Lower lobe of right lung (tissue), 2 donors: ENCODE measurements at places on chromosomes 2 and 18. TPM values are rescaled to one million over a fixed set of nuclear protein-coding genes. Genes with fewer than 3 reads are reported as not detected.

TCF23 gene
- total RNA-seq, result 1.2 TPM

TUBB8B gene
- total RNA-seq, result 0.47 TPM

WDR33 gene
- total RNA-seq, result 55.4 TPM

FSHR gene
- total RNA-seq, result not detected

RGPD4 gene
- total RNA-seq, result not detected

FOXD4L1 gene
- 0.62 TPM for total RNA-seq

DNA sequence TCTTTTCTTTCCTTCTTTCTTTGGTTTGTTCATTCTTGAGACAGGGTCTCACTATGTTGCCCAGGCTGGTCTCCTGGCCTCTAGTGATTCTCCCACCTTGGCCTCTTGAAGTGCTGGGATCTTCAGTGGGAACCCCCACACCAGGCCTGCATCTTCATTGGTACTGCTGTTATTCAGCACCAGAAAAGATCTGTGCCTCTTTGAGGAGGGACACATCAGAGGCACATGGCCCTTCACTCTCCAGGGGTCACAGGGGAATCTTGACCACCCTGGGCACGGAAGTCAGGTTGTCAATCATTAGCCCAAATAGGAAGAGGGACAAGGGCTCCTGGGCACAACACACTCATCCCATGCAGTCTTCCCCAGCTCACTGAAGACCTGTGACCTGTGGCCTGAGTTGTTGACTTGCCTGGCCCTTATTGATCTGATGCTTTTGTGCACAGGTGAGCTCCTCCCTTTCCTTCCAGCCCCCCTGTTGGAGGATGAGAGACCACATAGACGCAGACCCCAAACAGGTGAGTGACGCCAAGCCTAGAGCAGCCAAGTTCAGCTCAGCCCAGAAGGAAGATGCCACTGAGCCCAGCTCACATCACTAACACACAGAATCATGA is 33.0 kb upstream of the ODC1 start:
- DNase-seq, result no peak
- no peak overlapping the region for H3K4me3 ChIP-seq
- no peaks in the 10 kb centered on the region for H3K36me3 ChIP-seq
- H3K27me3 ChIP-seq, result no peaks in the 10 kb centered on the region
- no peak overlapping the region for H3K27ac ChIP-seq

DNA sequence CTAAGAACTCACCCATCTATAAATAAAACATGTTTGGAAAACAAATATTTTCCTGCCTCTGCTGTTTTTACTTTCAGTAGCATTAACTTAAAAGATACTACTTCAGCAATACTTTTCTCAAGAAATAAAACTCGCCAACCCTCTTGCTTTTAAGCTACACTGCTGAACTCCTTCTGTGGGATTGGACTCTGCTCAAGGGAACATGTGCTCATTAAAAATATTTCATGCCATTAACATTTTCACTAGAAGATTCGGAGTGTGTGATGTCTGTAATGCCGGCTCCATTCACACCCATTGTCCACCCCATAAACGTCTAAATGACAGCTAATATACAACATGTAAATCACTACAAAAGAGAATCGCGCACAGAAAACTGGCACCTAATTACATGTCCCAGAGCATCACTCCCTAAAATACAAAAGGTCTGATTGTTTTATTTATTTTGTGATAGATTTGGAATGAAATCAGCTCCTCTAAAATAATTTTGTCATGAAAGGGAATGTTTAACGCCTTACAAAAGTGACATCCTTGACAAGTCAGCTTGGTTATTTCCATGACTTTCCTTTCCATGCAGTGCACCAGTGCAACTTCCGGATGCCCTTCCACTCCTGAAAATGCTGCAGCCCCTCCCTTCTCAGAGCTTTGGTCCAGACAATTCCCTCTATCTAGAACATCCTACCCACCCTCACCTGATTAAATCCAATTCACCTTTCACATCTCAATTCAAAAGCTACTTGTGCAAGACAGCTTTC is 73.1 kb downstream of the ANKRD44 start:
- peaks cover 55% of the 10 kb centered on the region for H3K4me1 ChIP-seq
- H3K4me3 ChIP-seq, result no peak overlapping the region
- H3K36me3 ChIP-seq, result no peaks in the 10 kb centered on the region
- no peaks in the 10 kb centered on the region for H3K27me3 ChIP-seq

DNA sequence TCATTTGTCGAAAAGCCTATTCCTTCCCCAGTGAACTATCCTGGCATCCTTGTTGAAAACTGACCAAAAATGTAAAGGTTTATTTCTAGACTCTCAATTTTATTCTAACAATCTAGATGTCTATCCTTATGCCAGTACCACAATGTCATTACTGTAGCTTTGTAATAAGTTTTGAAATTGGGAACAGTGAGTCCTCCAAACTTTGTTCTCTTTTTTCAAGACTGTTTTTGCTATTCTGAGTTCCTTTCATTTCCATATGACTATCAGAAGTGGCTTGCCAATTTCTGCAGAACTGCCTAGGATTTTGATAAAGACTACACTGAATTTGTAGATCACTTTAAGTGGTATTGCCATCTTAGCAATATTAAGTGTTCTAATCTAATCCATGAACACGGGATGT is 9.7 kb downstream of the STARD7 start:
- DNase-seq, result no peak
- H3K36me3 ChIP-seq, result peaks cover 15% of the 10 kb centered on the region
- no peak overlapping the region for H3K4me3 ChIP-seq

- H3K4me1 ChIP-seq, result no peaks in the 10 kb centered on the region
- no peak for DNase-seq
- H3K27me3 ChIP-seq, result no peaks in the 10 kb centered on the region
- no peak overlapping the region for H3K27ac ChIP-seq
- H3K4me3 ChIP-seq, result no peak overlapping the region
Measured at GRCh38 chr2:240526521-240526920, 31.3 kb downstream of the ANKMY1 start.

DNA sequence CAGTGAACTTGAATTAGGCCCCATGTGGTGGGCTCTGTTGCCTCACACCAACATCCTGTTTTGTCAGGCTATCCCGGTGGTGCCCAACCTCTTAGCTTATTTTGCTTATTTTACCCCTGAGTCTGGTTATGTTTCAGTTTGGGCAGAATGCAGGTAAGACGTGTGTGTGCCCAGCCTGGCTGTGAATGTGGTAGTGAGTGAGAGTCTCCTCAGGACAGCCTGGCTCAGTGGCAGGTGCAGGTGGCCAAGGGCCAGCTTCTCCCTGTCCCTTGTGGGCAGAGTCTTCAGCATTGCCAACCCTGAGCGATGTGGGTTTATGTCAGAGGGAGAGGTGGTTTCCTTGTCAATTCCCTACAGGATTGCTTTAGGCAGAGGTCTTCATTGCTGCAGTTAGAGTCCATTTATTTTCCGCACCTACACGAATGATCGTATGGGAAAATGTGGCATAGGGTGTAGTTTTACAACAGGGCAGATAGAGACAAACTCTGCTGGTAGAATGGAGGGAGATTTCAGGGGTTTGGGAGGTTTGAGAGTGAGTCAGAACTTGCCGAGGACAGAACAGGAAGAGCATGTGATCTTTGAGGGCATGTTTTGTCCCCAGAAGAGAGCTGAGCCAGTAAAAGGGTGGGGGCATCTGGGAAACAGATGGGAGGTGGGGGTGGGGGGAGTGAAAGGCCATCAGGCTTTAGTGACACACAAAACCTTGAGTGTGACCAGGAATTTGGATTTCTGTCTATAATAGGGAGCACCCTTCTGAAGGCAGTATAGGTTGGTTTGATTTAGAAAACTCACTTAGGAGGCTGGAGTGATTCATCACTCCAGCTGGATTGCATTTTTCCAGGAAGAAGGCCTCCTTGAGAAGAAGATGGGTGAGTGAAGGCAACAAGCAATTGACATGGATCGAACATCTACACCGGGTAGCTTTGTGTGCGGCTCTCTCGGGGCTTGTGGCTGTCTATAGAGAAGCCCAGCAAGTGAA is 156.2 kb upstream of the CELF4 start:
- H3K4me1 ChIP-seq, result no peaks in the 10 kb centered on the region
- DNase-seq, result no peak
- H3K27ac ChIP-seq, result no peak overlapping the region
- no peaks in the 10 kb centered on the region for H3K36me3 ChIP-seq
- no peaks in the 10 kb centered on the region for H3K27me3 ChIP-seq

GRCh38 chr2:119240311-119241204 is 16.9 kb downstream of the STEAP3 start:
- no peak overlapping the region for H3K4me3 ChIP-seq
- peak; percentile 73 for DNase-seq
- H3K4me1 ChIP-seq, result peaks cover 8% of the 10 kb centered on the region
- peak overlapping the region; percentile 41 for H3K27ac ChIP-seq
- no peaks in the 10 kb centered on the region for H3K27me3 ChIP-seq
- no peaks in the 10 kb centered on the region for H3K36me3 ChIP-seq

DNA sequence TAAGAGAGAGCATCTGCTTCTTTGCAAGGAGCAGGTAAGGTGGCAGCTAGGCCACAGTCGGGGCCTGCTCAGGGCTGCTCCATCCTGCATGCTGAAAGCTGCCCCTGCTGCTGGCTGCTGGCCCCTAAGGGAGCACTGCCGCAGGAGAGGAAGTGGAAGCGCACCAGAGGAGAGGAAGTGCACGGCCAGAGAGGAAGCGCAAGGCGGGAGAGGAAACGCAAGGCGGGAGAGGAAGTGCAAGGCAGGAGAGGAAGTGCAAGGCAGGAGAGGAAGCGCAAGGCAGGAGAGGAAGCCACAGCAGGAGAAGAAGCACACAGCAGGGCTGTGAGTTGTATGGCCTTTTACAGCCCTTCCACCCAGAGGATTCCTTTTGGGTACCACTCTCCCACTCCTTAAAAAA is 539.0 kb upstream of the TNP1 start:
- H3K36me3 ChIP-seq, result no peaks in the 10 kb centered on the region
- H3K4me3 ChIP-seq, result no peak overlapping the region
- no peaks in the 10 kb centered on the region for H3K4me1 ChIP-seq

DNA sequence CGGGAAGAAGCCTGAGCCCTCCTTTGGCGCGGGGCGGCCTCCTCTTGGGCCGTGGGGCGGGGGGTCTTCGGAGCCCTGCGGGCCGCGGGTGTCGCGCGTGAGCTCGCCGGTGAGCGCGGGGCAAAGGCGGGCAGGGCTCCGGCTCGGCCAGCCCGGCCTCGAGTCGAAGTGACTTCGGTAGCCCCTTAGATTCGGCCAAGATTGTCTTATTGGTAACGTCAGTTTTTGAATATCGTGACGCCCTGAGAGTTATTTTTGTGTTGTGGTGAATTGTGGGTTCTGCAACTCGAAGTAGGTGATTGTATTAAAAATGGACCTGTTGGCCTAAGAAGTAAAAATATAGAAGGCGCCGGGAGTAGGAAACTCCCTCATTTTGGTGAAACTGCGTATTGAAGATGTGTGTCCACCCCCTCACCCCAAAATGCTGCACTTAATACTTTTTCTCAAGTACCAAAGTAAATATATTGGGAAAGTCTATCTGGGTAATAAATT is 669 bp downstream of the MARCHF7 start:
- no peaks in the 10 kb centered on the region for H3K27me3 ChIP-seq
- peak overlapping the region; percentile 99 for H3K27ac ChIP-seq
- H3K36me3 ChIP-seq, result peaks cover 19% of the 10 kb centered on the region

DNA sequence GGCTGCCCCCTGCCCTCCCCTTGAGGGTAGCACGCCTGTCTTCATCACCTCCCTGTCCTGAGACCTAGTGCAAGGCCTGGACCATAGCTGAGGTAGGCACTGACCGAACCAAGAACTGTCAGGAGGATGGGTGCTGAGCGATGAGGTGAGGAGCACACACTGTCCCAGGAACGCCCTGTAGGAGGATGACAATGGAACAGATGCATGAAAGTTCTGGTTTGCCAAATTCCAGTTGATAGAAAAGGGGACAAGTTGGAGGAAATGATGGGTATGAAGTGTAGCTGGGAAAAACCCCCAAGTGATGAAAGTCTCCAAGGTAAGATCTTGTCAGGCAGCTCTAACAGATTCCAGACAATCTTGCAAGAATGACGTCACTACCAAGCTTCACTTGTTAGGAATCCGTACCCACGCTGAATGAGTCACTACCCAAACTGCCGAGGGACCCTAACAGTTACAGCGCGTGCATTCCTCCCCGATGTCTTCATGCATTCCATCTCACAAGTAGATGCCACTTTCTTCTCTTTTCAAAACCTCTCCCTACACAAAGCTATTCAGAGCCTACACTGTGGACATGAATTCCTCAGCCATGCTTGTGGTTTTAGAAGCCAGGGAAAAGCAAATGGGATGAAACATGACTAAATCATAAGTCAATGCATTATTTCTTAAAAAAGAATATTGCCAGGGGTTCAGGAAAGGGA is 27.6 kb downstream of the MRPL33 start:
- H3K4me3 ChIP-seq, result no peak overlapping the region
- H3K27me3 ChIP-seq, result no peaks in the 10 kb centered on the region
- no peaks in the 10 kb centered on the region for H3K36me3 ChIP-seq
- peak overlapping the region; percentile 70 for H3K27ac ChIP-seq

DNA sequence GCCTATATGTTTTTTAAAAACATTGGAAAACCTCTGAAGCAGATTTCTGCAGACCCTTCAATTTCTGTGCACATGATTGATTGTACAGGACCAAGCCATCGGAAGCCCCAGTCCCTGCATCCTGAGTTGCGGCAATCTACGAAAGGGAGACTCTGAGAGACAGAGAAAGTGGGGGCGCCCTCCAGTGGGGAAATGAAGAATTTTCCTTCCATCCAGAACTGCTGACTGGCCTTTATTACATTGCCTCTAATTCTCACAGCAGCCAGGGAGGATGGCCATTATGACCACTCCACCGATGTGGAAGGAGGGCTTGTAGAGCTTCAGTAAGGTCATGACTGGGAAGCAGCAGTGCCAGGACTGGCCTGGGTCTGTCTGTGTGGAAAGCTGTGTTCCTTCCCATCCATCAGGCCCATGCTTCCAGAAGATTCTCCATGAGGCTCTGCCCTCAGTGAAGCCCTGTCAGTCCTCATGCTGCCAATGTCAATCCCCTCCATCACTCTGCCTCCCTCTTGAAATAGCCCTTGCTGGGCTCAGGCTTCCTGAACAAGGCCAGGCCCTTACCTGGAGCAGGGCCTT is 20.0 kb upstream of the RESP18 start:
- H3K4me1 ChIP-seq, result no peaks in the 10 kb centered on the region
- H3K36me3 ChIP-seq, result no peaks in the 10 kb centered on the region
- no peak overlapping the region for H3K4me3 ChIP-seq
- DNase-seq, result peak; percentile 55
- H3K27ac ChIP-seq, result no peak overlapping the region
- peaks cover 29% of the 10 kb centered on the region for H3K27me3 ChIP-seq

- no peak overlapping the region for H3K4me3 ChIP-seq
- H3K27me3 ChIP-seq, result no peaks in the 10 kb centered on the region
- H3K36me3 ChIP-seq, result no peaks in the 10 kb centered on the region
- DNase-seq, result peak; percentile 79
Measured at GRCh38 chr18:48230467-48231113, 178.6 kb downstream of the ZBTB7C start.

DNA sequence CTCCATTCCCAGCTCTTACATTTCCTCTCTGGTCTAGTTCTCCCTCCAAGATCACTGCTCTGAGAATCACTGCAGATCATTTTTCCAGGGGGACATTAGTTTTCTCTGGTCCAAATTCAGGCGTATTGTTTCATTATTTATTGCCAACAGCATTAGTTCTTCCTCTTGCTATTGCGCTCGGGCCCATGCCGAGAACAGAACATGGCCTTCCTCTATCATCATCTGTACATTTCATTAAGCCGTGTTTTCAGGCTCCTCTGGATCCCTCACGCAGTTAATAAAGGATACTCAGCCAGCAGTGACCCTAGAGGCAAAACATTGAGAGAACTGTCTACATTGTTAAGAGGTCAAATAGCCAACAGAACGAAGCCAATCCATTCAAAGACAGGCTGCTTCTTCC is 63.9 kb downstream of the CCBE1 start:
- H3K36me3 ChIP-seq, result no peaks in the 10 kb centered on the region
- H3K27ac ChIP-seq, result no peak overlapping the region
- no peak for DNase-seq
- no peaks in the 10 kb centered on the region for H3K27me3 ChIP-seq
- no peak overlapping the region for H3K4me3 ChIP-seq

GRCh38 chr2:220168891-220169546 is 541.6 kb downstream of the SLC4A3 start:
- H3K36me3 ChIP-seq, result no peaks in the 10 kb centered on the region
- no peak overlapping the region for H3K27ac ChIP-seq
- H3K27me3 ChIP-seq, result no peaks in the 10 kb centered on the region
- no peak for DNase-seq
- no peak overlapping the region for H3K4me3 ChIP-seq
